K562 (cell line): ENCODE measurements at places on chromosomes 5 and 9.
A peak's percentile ranks its signal among the peaks of the same experiment; 100 is the strongest.

DNA sequence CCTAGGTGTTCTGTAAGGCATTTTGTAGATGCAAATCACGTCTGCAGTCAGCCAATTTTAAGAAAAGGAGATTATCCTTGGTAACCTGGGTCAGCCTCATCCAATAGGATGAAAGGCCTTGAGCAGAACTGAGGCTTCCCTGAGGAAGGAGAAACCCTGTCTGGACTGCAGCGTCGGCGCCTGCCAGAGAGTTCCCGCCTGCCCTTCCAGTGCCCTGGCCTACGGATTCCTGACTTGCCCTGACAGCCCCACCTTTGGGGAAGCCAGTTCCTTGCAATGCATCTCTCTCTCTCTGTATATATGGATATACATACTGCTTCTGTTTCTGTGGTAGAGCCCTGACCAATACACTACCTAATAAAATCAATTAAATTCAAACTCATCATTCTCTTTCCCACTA is 66.2 kb upstream of the RUFY1 start:
- DNase-seq, result no peak

GRCh38 chr9:97753364-97753763 is 56.2 kb upstream of the XPA start:
- no peak for DNase-seq

DNA sequence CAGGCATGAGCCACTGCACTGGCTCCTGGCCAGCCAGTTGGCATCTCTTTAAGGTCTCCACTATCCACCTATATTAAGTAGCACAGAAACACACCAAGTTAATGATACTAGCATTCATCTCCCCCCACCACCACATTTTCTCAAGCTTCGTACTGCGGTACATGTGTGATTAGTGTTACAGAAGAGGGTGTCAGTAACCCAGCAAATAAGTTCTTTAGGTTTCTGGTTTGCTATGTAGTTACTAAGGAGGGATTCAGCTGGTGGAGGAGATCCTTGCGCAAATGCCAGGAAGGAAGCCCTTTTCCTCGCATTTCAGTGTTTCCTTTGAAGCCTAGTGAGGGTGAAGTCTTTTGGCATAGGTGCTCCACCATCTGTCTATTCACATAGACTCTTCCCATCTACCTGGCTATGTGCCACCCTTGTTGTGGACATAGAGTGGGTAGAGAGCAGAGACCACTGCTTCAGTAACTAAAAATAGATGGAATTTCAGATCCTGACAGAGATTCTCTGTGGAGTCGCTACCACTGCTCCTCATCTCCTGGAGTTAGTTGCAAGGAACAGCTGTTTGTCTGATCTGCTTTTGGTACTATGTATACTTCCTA is 16.7 kb downstream of the UBE2D2 start:
- DNase-seq, result no peak

- DNase-seq, result no peak
Measured at GRCh38 chr9:378263-378662, 163.6 kb downstream of the DOCK8 start.

DNA sequence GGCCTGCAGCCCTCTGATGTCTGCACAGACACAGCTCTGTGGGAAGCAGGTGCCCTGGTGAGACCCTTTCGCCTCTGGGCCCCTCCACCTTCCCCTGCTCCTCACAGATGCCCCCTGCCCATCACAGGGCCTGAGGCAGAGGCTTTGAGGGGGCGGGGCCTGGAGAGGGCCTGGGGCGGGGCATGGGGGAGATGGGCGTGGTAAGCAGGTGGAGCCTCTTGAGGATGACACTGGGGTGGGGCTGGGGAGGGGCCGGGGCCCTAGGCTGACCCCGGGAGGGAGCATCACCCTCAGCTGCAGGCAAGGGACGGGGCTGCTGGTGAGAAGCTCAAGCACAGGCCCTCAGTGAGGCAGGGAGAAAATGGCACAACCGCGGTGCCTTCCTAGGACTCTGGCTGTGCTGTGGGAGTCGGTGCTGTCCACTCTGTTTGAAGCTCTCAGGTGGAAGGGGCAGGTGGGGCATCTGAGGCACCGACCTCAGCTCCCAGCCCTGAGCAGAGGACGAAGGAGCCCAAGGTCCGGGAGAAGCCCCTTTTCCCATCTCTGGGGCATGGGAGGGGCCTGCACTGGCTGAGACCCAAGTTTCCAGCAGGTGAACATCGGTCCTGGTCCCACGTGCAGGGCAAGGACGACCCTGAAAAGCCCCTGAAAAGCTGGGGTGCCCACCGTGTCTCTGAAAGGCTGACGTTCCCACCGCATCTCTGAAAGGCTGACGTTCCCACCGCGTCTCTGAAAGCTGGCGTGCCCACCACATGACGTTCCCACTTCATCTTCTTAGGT is 17.5 kb upstream of the SLC9A3 start:
- DNase-seq, result peak; percentile 93

DNA sequence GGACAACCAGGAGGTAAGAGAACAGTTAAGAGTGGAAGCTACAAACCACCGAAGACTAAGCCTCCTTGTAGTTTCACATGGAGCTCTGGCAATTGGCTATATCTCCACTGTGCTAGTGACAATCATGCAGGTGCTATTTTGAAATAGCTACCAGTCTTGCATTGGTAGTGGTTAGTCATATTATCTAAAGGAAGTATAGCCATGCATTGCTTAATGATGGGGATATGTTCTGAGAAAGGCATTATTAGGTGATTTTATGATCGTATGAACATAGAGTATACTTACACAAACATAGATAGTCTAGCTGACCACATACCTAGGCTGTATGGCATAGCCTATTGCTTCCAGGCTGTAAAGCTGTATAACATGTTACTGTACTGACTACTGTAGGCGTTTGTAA is 28.4 kb downstream of the HSDL2 start:
- DNase-seq, result no peak

GRCh38 chr9:134551644-134552348 is 89.8 kb upstream of the COL5A1 start:
- DNase-seq, result no peak

DNA sequence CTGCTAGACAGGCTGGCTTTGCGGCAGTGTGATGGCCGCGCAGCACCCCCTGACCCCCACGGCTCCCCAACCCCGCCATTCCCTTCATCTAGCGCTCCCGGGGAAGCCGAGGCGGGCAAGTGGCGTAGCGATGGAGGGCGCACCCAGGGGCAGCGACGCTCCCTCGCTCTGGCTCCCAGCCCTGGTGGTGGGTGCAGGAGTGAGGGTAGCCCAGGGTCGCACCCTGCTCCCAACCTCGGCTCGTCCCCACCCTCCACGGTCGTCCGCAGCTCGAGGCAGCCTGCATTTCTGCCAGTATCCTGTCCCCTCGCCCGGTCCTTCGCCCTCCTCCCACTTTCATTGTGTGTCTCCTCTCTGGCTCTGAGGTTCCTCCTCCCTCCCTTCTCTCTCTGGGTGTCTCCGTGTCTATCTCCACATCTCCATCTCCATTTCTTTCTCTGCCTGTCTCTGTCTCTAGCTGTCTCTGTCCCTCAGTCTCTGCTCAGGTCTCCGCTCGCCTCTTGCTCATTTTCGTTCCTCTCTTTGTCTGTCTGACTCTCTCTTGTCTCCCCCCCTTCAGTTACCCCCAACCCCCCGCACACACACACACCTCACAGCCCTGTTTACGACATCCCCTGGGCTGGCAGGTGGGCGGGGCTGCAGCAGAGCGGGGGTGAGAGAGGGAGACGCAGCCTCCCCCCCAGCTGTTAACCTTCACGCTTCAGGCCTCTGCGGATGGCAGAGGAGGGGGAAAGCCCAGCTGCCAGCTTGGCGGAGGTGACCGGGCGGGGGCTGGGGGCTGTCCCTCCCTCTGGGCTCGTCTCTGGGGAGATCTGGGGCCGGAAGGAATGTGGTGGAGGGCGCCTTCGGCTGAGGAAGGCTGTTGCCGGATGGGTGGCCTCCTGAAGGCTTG is 48.7 kb upstream of the PSD2 start:
- peak; percentile 57 for DNase-seq

DNA sequence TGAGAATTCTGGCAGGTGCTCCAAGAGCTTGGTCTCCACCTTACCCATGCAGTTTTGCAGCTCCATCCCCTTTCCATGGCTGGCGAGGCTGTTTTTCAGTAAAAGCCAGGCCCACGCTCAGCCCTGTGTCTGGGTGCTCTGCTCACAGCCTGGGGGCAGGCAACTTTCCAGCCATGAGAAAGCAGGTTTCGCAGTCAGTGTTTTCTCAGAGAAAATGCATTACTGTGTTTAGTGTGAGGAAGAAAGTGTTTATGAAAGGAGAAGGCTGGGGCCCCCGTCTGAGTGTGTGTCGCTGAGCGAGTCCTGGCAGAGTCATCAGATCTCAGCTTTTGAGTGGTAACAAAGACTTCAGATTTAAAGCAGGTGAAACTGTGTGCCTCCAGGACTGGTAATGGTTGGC is 248.1 kb downstream of the IRX1 start:
- DNase-seq, result no peak

DNA sequence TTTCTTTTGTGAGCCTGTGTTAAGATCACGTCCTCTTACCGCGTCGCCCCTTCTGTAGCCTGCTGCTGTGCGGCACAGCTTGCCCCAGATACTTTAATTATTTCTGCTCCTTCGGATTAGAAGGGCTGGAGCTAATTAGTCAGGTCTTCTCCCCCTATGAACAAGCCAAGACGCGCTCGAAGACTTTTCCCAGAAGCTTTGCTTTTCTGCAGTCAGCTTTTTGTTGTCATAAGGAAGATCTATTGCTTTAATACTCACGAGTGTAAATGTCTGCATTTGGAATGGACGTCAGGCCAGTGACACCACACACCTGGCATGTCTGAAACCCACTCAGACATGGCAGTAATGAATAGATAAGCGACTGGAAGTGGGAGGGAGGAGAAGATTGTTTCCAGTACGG is 37.0 kb downstream of the PRUNE2 start:
- no peak for DNase-seq

DNA sequence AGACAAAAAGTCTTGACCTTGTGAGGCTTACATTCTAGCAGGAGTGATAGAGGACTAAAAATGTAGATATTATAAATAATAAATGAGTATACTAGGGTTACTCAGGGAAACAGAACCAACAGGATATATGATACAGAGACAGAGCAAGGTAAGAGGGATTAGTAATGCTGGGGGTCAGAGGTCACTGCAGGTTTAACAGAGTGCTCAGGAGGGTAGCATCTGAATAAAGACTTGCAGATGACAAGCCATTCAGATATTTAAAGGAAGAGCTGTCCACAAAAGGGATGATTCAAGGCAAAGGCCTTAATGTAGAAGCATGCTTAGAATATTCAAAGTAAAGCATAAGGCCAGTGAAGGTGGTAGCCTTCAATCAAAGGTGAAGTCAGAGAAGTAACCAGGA is 65.6 kb upstream of the SEMA6A start:
- DNase-seq, result no peak

- DNase-seq, result no peak
Measured at GRCh38 chr5:88695931-88696330, 187.1 kb downstream of the MEF2C start.

- no peak for DNase-seq
Measured at GRCh38 chr5:6543346-6543730, 89.5 kb downstream of the NSUN2 start.

GRCh38 chr9:120183615-120184014 is 396.4 kb downstream of the CDK5RAP2 start:
- DNase-seq, result no peak
